Muscle of back (tissue), 13 donors: ENCODE measurements at places on chromosomes 2 and 18.
A peak's percentile ranks its signal among the peaks of the same experiment; 100 is the strongest.

GRCh38 chr18:62523255-62523588 lies 397 bp downstream of the ZCCHC2 start:
- no peak for DNase-seq

GRCh38 chr2:21046506-21046905 lies 2.6 kb upstream of the APOB start:
- DNase-seq: no peak

DNA sequence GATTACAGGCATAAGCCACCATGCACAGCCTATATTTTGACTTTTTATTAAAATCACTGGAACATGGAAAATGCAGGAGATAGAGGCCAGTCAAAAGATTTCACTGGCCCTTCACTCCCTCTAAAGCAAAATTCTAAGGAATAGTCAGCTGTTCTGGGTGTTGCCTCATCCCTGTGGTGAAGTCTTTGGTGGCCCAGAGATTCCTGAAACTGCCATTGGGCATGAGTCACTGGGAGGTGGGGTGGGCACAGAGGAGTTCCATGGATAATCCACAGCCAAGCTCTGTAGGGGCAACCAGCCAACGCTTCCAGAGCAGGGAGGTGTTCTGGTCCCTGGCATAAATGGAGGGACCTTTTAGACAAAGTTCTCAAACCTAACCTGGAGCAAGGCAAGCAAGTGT lies 89.7 kb upstream of the TTC39C start:
- no peak for DNase-seq

DNA sequence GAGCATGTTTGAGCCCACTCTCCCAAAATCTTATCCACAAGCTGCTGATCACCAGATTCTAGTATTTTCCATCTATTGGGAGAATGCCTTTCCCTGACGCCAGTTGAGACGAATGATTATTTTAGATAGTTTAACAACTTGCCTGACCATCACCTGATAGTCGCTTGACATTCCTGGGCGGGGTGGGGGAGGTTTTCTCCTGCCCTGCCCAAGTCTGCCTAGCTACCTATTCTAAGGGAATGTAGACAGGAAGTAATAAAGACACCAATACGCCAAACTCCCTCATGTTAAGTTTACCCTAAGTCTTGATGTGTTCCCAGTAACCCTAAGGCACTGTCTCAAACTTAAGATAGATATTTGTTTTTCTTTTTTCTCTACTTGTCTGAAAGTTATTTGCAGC lies 4.6 kb upstream of the ACAA2 start:
- no peak for DNase-seq

DNA sequence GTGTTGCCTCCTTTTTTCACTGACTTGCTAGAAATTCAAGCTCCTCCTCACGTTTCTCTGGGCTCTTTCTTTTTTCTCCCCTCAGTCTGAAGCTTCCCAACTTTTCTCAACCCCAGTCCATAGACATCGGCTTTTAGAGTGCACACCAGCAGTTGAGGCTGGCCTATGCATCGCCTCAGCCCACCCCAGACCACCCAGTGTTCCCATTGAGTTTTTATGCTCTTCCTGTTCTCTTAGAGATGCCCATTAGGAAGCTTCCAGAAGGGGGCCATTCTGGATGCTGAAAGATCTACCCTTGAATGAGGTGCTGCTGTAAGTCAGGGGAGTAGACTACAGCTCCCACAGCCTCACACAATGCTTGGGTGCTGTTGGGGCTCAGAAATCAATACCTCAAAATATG lies 12.0 kb upstream of the GYPC start:
- no peak for DNase-seq

DNA sequence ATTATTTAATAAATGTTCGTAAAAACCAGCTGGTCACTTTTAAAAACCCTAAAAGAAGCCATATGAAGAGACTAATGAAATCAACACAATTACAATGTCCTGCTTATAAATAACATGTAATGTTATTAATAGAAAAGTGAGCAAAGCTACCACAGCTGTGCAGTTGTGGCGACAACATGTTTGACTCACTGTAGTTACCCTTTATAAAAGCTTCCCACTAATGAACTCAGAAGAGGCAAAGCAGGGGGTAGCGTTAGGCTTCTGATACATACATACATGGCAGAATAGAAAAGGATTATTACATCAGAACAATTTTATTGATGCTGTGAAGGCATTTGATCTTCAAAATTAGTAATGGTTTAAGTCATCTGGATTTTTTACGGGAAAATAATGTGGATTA lies 219.7 kb downstream of the SLC4A10 start:
- no peak for DNase-seq

GRCh38 chr2:153477636-153478288 lies 800 bp downstream of the RPRM start:
- DNase-seq: no peak

DNA sequence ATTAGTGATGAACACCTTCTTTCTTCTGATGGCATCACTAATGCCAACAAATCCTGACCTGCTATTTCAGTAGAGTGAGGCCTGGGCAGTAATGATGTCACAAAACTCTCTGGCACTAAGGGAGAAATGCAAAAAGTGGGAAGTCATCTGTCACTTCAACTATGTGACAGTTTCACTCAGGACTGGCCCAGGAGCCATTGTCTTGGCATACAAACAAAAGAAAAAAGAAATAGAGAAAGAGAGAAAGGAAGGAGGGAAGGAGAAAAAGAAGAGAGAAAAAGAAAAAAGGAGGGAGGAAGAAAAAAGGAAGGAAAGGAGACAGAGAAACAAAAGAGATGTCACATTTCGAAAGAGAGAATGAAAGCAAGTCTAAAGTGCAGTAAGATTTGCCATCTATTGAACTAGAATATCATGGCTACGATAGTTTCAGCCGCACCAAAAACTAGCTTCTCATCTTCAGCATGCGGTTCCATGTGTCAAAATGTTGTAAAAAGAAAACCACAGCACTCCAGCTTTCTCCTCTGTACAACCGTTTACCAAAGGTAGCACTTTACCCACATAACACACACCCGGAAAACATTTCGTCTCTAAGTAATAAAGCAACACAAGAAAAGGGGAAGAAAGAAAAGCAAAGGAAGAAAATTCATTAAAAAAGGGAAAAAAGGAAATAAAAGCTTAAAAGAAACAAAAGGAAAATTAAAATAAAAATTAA lies 50.1 kb downstream of the CD226 start:
- no peak for DNase-seq

- peak; percentile 49 for DNase-seq
These were observed at the start of gene HNMT for GRCh38 chr2:137964066-137964858. Gene HNMT, plus strand, starts transcription at chr2:137964473. Its CDS starts 19 bp downstream, at chr2:137964492.

DNA sequence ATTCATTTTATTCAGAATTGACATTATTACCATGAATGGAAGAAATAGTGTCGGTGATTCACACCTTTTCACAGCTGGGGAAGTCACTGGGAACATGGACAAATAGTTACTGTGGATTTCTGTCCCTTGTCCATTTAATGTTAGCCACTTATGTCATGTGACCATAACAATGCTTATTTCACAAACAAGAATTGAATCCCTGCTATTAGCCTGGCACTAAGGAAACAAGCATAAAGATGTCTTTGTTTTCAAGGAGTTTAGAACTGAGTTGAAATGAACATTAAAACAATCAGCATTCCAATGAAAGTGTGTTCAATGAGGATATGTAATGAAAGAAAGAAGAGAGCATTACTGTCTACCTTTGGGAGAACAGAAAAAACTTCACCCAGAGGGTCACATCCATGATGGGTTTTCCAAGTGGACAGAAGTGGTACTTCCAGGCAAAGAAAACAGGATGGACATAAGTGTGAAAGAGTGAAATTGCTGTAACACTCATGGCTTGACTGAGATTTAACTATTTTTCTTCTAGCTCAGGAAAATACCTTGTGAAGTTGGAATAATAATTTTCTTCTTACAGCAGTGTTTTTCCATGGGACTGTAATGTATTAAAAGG lies 324.5 kb upstream of the UBE2E3 start:
- no peak for DNase-seq

DNA sequence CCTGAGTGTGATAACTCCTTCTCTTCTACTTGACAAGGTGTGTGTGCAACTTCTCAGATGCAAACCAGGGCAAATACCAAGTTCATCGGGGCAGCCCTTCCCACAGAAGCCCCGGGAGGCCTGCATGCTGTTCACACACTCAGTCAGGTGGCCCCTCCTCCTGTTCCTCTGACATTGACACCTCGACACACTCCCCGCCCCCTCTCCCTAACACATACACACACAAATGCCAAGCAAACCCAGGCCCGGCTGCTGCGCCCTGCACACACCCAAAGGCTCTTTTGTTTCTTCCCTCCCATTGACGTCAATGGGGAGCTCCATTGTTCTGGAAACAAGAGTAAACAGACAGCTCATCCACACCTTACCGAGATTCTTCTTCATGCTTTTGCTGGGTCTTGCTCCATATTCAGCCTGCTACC lies 1.7 kb upstream of the PER2 start:
- DNase-seq: no peak

DNA sequence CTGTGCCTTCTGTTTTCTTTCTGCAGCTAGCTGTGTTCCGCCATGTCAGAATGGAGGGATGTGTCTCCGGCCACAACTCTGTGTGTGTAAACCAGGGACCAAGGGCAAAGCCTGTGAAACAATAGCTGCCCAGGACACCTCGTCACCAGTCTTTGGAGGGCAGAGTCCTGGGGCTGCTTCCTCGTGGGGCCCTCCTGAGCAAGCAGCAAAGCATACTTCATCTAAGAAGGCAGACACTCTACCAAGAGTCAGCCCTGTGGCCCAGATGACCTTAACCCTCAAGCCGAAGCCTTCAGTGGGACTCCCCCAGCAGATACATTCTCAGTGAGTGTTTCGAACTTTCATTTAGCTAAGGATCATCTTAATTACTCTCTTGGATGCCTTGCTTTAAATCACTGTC lies 74.1 kb downstream of the LTBP1 start:
- DNase-seq: no peak

- no peak for DNase-seq
These were observed 17.5 kb downstream of the ACAA2 start for GRCh38 chr18:49795612-49796552.

DNA sequence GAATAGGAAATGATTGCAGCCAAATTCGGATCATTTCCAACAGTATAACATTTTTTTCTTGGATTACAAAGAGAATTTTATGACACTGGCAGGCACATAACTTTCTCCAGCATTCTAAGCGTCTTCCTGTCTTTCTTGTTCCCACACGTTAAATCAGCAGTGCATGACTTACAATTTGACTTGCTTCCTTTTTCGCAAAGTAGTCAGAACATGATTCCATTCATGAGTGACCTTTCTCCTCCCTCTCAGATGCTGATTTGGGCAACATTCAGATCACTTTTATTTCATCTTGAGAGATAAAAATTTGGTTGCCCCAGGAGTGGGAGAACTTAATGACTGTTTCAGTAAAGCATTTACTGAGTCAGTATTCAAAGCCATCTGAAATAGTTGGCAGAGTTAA lies 858.7 kb upstream of the ACVR2A start:
- DNase-seq: no peak

DNA sequence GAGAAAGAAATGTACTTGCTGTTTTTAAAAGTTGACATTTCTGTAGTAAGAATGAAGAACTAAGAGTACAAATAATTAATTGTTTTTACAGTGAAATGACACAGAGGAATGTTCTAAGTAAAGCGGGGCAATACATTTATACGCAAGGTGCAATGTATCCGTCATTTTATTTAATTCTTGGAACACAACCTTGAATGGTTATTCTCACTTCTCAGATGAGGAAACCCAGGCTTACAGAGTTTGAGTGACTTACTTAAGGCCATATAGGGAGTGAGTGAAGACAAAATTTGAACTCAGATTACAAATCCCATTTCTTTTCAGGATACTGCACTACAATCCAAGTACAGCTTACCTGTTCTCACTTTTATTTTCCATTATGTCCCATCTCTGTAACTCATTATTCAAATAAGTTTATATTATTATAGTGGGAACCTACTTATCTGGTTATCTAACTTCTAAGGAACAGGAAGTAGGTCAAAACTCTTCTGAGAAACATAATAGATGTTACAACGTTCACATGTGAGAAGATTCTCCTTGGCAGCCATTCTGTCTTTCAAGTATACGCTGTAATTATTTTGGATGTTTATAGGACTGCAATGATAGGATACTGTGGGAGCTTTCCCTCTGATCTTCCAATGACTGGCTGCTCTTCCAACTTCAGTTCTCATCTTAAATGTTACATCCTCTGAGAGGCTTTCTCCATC lies 12.3 kb upstream of the STK17B start:
- no peak for DNase-seq

GRCh38 chr2:20484810-20485611 lies 38.1 kb downstream of the RHOB start:
- no peak for DNase-seq

DNA sequence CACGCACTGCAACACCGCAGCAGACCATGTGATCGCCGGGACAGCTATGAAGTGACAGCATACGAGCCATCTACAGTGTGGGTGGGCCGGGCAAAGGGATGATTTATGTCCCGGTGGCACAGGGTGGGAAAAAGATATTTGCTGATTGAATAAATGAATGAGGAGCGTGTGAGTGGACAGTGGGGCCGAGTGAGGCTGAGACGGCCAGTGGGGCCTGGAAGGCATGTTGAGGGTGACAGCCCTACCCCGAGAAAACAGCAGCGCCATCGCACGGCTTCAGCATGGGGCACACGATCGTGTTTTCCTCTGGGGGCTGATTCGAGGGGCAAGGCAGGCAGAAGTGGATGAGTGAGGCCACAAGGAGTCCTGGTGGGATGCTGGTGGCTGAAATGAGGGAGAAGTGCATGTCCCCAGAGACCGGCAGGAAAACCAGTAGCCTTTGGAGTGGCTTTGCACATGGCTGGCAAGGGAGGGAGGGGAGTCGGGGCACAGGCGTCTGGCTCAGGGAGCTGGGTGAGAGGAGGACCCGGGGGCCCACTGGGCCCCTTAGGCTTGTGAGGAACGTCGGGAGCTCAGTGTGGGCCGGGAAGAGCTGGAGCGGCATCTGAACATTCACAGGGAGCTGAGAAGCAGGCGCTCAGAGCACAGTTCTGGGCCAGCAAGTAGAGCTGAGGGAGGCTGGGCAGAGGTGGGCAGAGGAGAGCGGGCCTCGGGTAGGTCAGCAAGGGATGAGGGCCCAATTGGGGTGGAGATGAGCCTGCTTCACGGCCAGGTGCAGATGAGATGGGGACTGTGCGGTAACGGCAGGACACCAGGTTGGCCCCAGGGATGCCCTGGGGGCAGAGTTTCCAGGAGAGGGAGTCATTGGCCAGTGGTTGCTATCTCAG lies 32.1 kb upstream of the MAL start:
- no peak for DNase-seq

DNA sequence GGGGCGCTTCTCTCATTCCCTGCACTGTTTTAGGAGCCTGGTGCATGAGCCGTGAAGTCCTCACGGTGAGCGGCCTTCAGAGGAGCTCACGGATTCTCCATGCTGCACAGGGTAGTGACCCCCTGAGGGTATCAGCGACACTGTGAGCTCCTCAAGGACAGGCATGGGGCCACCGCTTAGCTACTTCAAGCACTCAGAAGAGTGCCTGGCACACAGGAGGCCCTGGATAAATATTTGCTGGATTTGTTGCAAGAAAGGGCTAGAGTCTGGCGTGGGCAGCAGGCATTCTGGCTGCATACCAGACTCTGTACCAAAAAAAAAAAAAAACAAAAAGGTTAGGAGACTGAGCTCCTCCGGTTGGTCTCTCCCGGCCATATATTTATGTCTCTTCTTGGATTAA lies 5.7 kb upstream of the MBP start:
- DNase-seq: no peak

- DNase-seq: no peak
These were observed 37.0 kb downstream of the CD8B2 start for GRCh38 chr2:106523976-106524665.

- no peak for DNase-seq
These were observed 62.2 kb downstream of the AGAP1 start for GRCh38 chr2:235556086-235556485.
